ENCODE measurements at places on chromosomes 5 and 9. TPM values are rescaled to one million over a fixed set of nuclear protein-coding genes. Genes with fewer than 3 reads are reported as not detected.

DNA sequence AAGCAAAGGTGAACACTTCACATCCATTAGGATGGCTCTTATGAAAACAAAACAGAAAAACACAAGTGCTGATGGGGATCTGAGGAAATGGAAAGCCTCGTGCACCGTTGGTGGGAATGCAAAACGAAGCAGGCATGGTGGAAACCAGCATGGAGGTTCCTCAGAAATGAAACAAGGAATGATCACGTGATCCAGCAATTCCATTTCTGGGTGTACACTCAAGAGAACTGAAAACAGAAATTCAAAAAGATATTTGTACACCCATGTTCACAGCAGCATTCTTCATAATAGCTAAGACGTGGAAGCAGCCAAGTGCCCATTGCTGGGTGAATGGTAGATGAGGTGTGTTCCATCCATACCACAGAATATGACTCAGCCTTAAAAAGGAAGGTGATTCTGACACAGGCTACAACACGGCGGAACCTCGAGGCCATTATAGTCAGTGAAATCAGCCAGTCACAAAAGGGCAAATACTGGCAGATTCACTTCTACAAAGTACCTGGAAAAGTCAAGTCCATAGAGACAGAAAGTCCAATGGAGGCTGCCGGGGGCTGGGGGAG lies 87.2 kb upstream of the RAPGEF1 start:
- no peak for DNase-seq
- H3K4me1 ChIP-seq, result no peaks in the 10 kb centered on the region
- no peak overlapping the region for H3K27ac ChIP-seq

GRCh38 chr5:40955313-40955712 lies 46.0 kb downstream of the C7 start:
- H3K36me3 ChIP-seq, result peaks cover 8% of the 10 kb centered on the region
- no peaks in the 10 kb centered on the region for H3K4me1 ChIP-seq
- H3K27me3 ChIP-seq, result no peaks in the 10 kb centered on the region
- H3K27ac ChIP-seq, result no peak overlapping the region
- no peak for DNase-seq
- no peak overlapping the region for H3K4me3 ChIP-seq

DNA sequence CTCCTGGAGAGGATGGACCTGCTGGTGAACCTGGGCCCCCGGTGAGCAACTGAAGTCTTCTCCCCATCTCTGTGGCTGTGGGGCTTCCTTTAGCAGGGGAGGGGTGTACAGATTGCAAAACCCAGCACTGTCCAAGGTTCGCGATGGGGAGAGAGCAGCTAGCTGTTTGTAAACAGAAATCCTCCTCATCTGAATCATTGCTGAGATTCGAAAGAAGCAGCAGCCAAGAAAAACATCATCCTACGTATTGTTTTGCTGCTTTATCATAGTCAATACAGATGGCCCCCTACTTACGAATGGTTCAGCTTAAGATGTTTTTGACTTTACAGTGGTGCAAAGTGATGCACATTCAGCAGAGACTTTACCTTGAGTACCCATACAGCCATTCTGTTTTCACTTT lies 80.0 kb upstream of the TGFBR1 start:
- H3K4me1 ChIP-seq, result no peaks in the 10 kb centered on the region
- no peak for DNase-seq
- no peak overlapping the region for H3K4me3 ChIP-seq
- H3K27ac ChIP-seq, result no peak overlapping the region
- no peaks in the 10 kb centered on the region for H3K27me3 ChIP-seq

The EGFL7 gene
- 47.5 TPM for polyA plus RNA-seq

- no peak overlapping the region for H3K27ac ChIP-seq
- no peak for DNase-seq
- H3K27me3 ChIP-seq, result no peaks in the 10 kb centered on the region
- H3K4me1 ChIP-seq, result no peaks in the 10 kb centered on the region
- H3K36me3 ChIP-seq, result peaks cover 10% of the 10 kb centered on the region
These were observed 9.1 kb downstream of the TTC33 start for GRCh38 chr5:40746703-40747102.

- peaks cover 5% of the 10 kb centered on the region for H3K4me1 ChIP-seq
- H3K27ac ChIP-seq, result no peak overlapping the region
- no peak for DNase-seq
- no peak overlapping the region for H3K4me3 ChIP-seq
- no peaks in the 10 kb centered on the region for H3K27me3 ChIP-seq
These were observed 91.9 kb upstream of the ITGA2 start for GRCh38 chr5:52897238-52897614.

GRCh38 chr9:104961701-104962359 lies 33.9 kb upstream of the ABCA1 start:
- H3K4me1 ChIP-seq, result no peaks in the 10 kb centered on the region
- H3K27me3 ChIP-seq, result no peaks in the 10 kb centered on the region
- H3K36me3 ChIP-seq, result no peaks in the 10 kb centered on the region
- H3K27ac ChIP-seq, result no peak overlapping the region

DNA sequence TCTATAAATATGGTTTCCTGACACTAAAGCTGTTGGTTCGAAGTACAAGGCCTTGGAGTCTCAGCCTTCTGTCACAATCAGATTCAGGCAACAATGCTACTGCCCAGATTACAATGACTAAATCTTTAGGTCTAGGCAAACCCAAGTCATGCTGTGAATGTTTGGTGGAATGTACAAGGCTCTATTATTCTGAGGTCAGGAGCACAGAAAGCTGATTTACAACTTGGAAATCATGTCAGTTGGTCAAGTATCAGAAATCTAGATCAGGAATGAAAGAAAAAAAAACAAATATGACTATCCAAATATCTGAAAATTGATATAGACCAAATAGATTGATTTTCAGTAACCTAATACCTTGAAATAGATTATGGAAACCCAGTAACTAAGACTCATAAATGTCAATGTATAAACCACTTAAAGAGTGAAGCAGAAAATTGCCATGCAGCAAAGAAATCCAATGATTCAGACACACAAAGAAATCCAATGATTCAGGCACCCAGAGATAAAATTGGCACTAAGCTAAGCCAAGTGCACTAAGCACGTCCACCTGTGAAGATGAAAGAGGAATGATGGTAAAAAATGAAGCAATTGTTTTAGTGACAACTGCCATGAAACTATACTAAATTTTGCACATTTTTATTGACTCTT lies 588.0 kb upstream of the TUSC1 start:
- no peaks in the 10 kb centered on the region for H3K4me1 ChIP-seq
- no peak overlapping the region for H3K27ac ChIP-seq
- no peak for DNase-seq
- H3K36me3 ChIP-seq, result no peaks in the 10 kb centered on the region
- no peaks in the 10 kb centered on the region for H3K27me3 ChIP-seq
- no peak overlapping the region for H3K4me3 ChIP-seq

GRCh38 chr5:63961598-63962161 lies 565 bp downstream of the HTR1A start:
- DNase-seq, result no peak
- H3K36me3 ChIP-seq, result no peaks in the 10 kb centered on the region
- H3K27me3 ChIP-seq, result peaks cover 43% of the 10 kb centered on the region
- H3K4me3 ChIP-seq, result no peak overlapping the region
- H3K27ac ChIP-seq, result no peak overlapping the region

DNA sequence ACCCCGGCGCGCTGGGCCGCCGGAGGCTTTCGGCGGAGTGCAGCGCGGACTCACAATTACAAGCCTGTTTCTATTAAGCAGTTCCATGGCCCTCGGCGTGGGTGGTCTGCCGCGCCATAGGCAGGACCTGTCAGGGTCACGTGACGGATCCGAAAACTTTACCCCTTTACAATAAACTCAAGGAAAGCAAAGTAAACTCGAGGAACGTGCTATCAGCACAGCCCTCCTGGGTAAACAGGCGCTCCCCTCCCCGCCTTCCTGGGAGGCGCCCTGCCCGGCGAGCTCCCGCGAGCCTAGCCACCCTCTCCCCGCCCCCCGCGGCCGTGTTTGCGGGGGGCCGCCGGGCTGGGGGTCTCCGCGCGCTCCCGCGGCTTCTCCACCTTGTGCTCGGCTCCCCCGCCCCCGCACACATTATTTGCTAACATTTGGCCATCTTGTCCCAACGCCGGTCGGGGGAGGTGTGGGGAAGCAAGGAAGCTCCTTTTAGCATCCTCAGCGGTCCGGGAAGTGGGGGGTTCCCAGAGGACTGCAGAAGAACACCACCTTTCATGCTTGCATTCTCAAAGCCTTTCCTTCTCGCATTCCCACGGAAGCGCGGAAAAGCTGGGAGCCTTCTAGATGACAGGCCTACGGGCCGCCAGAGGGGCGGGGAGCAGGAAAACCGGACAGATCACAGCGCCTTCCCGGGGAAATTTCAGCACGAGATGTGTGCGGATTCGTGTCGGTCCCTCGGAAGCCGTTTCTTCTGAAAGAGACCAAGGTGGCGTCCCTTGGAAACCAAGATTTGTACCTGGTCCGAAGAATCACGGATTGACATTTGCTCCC lies at the start of gene PTCH1:
Gene PTCH1, minus strand, starts transcription at position 238 of the 825 bp plus-strand sequence.
- peak; percentile 88 for DNase-seq
- H3K27ac ChIP-seq, result peak within 1 kb of the TSS; percentile 78
- peaks cover 10% of the 10 kb centered on the region for H3K27me3 ChIP-seq
- peak within 1 kb of the TSS; percentile 65 for H3K4me3 ChIP-seq

The LCN1 gene
- 0.09 TPM for polyA plus RNA-seq

GRCh38 chr5:72531496-72532190 lies 24.4 kb upstream of the ZNF366 start:
- no peaks in the 10 kb centered on the region for H3K27me3 ChIP-seq
- DNase-seq, result peak; percentile 34
- H3K4me1 ChIP-seq, result peaks cover 8% of the 10 kb centered on the region
- no peak overlapping the region for H3K4me3 ChIP-seq
